ENCODE measurements at places on chromosomes 6 and 20.

DNA sequence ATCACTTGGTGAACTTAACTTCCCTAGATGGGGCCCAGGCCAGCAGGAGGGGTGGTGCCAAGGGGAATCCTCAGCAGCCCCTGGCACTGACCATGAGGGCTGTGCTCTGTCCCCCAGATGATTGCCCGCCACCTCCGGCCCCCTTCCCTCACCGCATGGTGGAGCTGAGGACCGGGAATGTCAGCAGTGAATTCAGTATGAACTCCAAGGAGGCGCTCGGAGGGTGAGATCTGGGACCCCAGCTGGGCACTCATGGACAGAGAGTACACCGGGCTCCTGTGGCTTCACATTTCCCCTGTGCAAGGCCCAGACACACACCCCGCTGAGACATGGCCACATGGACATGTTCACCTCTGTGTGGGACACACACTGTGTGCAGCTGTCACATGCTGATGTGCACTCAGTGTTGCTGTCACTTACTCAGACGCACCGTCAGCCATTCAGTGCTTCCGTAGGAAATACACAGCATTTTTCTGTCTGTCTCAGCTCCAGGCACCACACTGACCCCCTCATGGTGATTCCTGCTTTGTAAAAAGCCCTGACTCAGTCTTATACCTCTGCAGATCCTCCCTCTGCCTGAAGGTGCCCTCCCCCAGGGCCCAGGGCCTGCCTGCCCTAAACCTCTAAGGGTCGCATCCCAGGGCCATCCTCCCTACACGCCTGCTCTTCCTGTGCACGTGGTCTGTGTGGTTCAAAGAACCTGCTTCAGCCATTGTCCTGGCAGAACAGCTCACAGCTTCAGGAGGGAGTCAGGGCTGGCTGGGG lies 4.4 kb downstream of the MYLK2 start:
- no peak for DNase-seq

- no peak for DNase-seq
These were observed 38.3 kb upstream of the SMLR1 start for GRCh38 chr6:130788954-130789353.

DNA sequence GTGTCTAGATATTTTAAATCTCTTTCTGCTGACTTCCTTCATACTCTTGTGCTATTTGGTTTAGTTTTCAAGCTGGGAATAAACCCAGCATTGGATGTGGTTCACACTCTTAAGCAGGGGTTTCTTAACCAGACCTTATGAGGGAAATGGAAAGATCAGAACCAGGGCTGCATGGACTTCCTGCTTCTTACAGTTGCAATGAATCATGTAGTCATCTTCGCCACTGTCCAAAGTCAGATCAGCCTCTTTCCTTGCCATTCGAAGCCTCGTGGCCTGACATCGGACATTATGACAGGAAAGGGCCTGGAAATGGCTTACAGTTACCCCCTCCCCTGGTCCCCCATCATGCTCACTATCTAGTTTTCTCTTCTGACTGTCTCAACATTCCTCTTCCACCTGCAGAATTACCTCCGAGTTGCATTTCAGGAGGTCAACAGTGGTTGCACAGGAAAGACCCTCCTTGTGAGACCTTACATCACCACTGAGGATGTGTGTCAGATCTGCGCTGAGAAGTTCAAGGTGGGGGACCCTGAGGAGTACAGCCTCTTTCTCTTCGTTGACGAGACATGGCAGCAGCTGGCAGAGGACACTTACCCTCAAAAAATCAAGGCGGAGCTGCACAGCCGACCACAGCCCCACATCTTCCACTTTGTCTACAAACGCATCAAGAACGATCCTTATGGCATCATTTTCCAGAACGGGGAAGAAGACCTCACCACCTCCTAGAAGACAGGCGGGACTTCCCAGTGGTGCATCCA lies 16.8 kb upstream of the NAA20 start:
- no peak for DNase-seq

GRCh38 chr20:3751675-3752385 lies 15.7 kb downstream of the ADISSP start:
- no peak for DNase-seq

GRCh38 chr20:1631309-1632151 lies 11.7 kb upstream of the SIRPB1 start:
- no peak for DNase-seq

GRCh38 chr6:36546308-36546919 lies 865 bp downstream of the STK38 start:
- DNase-seq: peak; percentile 23

DNA sequence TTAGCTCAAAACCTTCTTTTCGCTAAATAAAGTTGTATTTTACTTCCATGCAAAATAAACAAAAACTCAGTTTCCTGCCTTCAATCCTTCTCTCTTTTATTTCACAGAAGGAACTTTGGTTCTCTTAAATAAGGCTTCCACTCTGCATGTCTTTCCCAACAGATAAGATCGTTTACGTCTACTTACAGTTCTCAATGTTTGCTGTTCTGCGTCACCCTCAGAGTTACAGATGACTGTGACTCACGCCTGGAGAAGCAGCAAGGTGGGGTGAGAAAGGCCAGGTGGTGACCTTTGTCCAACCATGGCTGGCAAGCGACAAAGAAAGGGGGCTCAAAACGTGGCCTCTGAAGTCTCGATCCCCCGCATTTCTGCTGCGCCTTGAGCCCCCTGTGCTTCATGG lies 51.4 kb upstream of the RPS6KA2 start:
- DNase-seq: no peak

GRCh38 chr6:140915551-140915950 lies 1217.2 kb upstream of the GJE1 start:
- no peak for DNase-seq

- DNase-seq: no peak
These were observed 10.2 kb upstream of the PEDS1 start for GRCh38 chr20:50163570-50164317.

DNA sequence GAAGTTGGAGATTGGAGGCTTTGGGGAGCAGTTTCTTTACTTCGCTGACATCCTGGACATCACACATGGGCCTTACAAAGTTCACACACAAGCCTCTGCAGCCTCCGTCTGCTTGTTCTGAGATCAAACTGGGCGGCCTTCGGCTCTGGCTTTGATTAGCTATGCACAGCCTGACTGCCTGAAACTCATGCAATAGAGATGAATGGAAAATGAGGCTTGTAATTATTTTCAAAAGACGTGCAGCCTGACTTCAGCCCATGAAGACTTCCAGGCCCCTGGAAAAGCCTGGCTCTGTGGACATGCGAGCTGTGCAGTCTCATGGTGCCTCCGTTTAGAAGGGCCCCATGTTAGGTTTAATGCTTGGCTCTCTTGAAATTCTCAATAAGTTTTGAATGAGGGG lies 480.5 kb upstream of the SULF2 start:
- no peak for DNase-seq

- DNase-seq: no peak
These were observed 8.1 kb upstream of the HEY2 start for GRCh38 chr6:125741336-125741735.

DNA sequence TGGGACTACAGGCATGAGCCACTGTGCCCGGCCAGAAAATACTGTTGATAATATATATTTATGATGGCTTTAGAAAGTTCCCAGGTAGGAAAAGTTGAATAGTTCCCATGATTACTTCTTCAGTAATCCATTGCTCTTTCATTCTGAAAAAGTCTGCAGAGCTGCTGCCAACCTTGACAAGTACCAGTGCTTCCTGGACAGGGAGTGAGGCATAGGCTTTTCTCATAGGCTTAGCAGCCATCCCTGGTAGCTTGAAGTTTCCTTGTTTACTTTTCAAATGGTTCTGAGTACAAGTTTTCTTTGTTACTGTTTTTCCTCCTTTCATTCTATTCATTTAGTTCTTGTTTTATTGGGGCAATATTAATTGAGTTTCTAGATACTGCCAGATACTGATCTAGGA lies 7.8 kb downstream of the RWDD1 start:
- DNase-seq: no peak

DNA sequence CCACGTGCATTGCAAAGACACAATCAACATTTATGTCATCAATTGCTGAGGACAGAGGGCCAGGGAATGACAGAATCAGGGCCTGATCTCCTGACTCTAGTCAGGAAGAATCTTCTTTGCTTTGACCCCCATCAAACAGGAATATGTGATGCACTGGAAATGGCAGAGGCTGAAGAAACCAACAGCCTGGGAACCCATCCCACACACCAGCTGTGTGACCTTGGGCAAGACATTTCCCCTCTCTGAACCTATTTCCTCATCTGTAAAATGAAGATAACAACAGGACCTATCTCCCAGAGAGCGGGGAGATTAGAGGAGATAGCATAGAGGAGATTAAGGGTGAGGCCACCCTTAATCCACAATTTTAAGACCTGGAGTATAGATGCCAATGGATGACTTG lies 1.5 kb downstream of the HNF4A start:
- no peak for DNase-seq

GRCh38 chr20:53905019-53905819 lies 165.2 kb downstream of the BCAS1 start:
- DNase-seq: no peak

GRCh38 chr6:43436577-43437282 lies 9.4 kb downstream of the ABCC10 start:
- peak; percentile 85 for DNase-seq

DNA sequence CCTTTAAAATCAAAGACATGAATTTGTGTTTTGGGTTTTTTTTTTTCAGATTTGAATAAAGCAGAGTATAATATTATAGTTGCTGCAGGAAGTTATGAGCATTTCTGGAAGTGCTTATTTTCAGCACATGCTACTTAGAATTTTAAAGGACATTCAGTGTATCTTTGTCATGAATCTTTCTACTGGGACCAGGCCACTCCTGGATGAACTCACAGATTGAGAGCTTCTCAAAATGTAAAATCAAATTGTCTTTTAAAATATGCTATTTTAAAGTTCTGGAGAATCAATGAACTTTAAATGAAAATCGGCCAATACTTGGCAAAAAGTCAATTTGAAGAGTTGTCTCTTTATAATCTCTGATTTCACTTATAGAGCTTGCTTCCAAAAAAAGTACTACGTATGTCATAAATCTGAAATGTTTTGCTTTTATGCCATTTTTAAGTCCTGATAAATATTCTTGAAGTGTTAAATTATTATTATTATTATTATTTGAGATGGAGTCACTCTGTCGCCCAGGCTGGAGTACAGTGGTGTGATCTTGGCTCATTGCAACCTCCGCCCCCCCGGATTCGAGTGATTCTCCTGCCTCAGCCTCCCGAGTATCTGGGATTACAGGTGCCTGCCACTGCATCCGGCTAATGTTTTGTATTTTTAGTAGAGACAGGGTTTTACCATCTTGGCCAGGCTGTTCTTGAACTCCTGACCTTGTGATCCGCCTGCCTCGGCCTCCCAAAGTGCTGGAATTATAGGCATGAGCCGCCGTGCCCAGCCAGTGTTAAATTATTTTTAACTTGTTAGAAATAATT lies 175.7 kb upstream of the AKAP12 start:
- DNase-seq: no peak

GRCh38 chr6:20492099-20492498 lies 42.2 kb upstream of the CDKAL1 start:
- no peak for DNase-seq

DNA sequence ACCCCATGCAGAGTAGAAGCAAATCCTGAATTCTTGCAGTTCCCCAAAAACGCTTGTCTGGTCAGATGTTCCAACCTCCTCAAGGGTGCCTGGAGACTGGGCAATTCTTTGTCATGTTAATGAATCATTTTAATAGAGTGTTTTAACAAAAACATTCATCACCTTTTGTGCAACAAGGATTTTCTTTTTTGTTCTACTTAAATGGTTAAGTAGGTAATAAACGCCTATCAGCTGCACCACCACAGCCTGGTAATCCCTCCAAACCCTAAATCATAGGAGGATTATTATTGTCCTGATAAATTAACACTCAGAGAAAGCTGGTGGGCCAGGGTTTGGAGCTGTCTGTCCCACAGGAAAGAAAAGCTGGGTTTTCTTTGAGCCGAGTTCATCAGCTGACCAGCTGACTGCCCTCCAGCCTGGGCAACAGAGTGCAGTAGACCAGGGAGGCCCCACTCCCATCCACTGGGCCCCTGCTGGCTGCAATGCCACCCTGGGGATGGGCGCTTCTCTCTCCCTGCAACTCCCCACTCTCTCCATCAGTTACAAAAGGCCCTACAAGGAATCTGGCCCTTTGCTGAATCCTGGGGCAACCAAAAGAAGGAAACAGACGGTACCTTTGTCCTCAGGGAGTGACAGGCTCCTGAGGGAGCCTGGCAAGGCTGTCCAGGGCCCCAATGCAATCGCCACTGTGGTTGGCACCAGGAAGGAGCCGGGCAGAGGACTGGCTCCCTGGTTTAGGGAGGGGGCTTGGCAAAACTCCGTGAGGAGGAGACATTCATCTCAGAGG lies 23.1 kb upstream of the BMP7 start:
- DNase-seq: no peak

DNA sequence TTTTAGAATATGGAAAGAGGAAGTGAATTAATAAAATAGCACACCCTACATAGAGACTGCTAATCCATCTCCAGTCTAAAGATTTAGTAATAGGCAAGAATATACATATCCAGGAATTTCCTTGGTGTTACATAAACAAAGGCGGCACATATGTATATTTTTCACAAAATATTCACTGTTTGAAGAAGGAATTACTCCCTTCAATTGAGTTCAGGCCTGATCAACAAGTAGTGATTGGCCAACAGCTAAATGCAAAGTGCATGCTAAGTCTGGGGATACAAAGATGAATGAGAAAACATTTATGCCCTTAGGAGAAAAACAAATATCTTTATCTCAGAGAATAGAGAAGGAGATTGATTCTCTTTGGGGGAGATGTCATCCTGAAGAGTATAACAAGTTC lies 6.5 kb upstream of the HCRTR2 start:
- DNase-seq: no peak

DNA sequence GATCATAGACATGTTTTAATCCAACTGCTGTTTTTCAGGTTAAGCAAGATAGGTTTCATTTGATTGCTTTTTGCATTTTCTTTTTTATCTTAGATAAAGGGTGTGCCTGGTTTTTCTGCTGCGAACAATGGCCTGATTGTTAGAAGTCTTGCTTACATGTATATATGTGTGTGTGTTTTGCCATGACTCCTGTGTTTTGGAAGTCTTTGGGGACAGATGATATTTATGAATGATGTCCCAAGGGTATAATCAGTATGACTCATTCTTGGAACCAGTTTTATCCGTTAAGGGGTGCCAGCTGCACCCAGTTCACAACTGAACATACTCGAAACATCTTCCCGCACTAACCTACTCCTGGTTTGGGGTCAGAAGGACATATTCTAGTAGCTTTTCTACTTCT lies 230.1 kb upstream of the SUPT3H start:
- peak; percentile 50 for DNase-seq

GRCh38 chr6:139939189-139939979 lies 564.9 kb upstream of the CITED2 start:
- no peak for DNase-seq
